ENCODE measurements at places on chromosomes 5 and 9.

DNA sequence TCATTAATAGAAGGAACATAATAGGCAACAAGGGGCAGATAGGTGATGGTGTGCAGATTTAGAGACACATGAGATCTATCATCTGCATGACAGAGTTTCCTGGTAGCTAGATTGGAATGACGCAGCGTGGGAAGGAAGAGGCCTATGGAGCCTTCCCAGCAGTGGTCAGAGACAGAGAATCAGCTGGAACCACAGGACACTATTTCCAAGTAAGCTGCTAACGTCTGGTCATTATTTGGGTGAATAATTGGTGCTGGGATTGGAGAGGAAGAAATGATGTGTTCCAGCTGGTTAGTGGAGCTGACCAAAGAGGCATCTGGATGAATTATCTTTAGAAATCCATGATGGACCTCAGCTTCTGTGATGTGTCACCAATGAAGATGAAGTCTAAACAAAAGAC, 91.2 kb upstream of the PRR16 start:
- DNase-seq = no peak

GRCh38 chr5:133977161-133977787, 8.8 kb upstream of the C5orf15 start:
- no peak for DNase-seq

DNA sequence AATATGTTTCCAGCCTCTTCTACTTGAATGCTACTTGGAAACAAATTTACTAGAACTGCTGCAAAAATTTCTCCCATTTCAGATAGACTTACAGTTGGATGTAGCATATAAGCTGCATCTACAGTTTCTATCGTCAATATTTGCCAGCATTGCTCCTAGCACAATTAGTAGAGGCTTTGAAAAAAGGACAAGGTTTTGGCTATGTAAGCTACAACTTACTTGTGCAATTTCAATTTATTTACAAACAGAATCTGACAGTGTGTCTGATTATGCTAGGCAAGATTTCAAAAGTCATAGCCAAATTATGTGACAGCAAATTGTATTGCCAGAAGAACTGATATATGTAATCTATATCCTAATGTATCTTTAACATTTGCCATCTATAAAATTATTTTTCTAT, 628.4 kb upstream of the FAM174A start:
- no peak for DNase-seq

DNA sequence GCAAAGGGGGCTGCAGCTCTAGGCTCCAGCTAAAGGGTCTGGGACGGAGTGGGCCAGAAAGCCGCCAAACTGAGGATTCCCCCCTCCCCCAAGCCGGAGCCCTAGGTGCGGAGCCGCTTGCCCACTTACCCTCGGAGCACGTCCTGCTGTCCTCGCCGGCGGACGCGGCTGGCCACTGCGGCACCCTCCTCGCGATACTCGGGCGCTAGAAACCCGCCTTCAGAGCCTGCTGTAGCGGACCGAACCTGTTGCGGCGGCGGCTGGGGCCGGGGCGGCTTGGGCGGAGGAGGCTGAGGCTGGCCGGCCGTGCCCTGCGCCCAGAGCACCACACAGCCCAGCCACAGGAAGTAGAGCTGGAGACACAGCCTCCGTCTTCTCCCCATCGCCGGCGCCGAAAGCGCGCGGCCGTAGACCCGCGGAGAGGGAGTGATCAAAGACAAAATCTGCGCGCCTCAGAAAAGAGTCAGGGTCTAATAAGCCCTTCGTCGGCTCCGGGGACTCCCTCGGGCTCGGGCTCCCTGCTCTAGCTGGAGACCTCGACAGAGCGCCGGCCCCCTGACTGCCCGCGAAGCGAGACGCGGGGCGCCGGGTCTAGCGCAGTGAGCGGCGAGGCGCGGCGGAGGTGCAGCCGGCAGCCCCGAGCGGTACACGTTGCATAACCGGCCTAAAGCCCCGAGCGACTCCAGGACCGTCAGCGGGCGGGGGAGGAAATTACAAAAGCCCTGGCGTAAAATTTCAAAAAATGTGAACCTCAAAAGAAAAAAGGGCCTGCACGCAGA, 635 bp downstream of the FBN2 start:
- no peak for DNase-seq

GRCh38 chr9:97567894-97568202, 65.3 kb downstream of the TSTD2 start:
- no peak for DNase-seq

All from GM19239 (cell line).